Activated T-helper 9 cell treated with anti-CD3 and anti-CD28 coated beads, Interleukin-2, amount 50 U/mL, for 16 hours (primary cell): ENCODE measurements at places on chromosomes 3 and 15.

- DNase-seq: no peak
Measured at GRCh38 chr3:44892689-44893088, 18.3 kb downstream of the TGM4 start.

DNA sequence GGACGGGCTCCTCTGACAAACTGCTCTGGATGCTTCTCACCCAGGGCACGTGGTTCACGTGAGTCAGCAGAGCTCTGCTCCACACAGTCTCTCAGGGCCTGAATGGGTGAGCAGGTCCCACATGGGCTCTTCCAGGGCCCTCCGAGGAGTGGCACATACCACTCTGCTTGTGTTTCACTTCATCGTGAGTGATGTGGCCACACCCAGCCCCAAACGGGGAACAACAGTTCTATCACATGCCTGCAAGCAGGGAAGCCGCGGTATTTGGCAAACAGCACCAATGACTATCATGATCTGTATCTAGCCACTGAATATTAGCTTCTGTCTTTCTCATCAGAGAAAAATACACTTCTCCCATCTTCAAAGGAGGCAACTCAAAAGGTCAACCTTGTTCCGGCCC, 352.8 kb downstream of the GABRG3 start:
- DNase-seq: no peak

GRCh38 chr3:14701676-14702075, 26.7 kb downstream of the C3orf20 start:
- no peak for DNase-seq

DNA sequence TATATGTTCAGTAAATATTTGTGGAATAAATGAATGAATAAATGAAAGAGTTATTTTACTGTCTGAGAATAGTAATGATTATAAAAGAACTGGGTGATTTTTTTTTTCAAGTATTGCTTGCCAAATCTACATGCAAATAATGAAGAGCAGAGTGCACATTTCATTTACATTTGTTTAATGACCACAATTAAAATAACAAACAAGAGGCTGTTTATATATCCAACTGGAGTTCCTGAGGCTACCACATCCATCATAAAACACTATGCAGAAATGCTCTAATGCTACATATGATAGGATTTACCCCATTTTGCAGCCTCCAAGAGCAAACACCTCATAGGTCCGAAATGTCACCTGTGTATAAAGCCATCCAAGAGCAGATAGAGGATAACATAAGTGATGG, 124.5 kb downstream of the ECT2 start:
- no peak for DNase-seq

DNA sequence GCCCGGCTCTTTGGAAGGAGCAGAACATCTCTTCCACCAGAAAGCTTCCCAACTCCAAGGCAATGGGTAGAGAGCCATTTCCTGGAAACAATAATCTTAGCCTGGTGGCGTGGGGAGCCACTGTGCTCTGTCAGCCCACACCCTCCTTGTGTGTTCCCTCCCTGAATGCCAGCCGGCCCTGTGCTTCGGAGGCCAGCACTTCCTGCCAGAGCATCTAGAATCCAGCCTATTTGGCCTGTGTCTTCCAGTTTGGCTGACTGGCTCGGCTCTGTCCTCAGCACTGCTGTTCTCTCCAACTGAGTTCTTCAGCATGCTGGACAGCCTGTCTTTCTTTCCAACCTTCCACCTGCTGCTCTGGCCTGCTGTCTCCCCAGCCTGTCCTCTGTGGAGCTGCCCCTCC, 349.3 kb downstream of the MFSD1 start:
- DNase-seq: no peak

DNA sequence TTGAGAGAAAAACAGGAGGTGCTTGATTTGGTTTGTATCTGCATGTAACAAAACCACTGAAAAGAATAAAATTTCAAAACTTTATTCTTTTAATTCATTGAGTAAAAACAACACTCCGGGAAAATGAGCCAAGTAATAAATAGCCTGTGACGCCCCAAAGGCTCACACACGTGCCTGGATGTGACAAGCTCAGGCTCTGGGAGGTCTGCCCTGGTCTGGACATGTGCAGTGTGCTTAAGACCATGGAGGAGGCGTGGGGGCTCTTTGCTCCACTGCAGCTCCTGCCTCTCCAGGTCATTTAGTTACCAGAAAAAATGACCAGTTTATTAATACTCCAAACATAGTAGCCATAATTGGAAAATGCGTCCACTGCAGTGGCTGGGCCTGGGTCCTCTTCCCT, 8.6 kb upstream of the NME9 start:
- no peak for DNase-seq

GRCh38 chr15:79849789-79850188, 47.0 kb downstream of the MTHFS start:
- DNase-seq: no peak

DNA sequence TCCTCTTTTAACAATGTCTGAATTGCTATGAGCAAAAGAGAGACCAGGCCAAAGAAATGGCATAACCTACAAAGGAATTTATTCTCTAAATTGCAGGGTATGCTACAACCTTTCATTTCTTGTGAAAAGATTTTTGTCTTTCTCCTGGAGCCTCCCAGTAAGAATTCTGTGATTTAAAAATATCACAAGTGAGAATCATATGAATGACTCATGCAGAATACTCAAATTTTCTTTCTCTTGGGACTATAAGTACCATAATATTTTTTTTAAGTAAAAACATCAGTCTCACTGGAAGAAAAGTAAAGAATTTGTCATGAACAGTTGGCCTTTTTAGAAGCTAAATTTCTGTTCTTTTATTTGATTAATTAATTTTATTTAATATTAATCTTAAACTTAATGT, 26.3 kb downstream of the SYNPR start:
- DNase-seq: no peak
